ENCODE measurements at places on chromosomes 4 and X.

DNA sequence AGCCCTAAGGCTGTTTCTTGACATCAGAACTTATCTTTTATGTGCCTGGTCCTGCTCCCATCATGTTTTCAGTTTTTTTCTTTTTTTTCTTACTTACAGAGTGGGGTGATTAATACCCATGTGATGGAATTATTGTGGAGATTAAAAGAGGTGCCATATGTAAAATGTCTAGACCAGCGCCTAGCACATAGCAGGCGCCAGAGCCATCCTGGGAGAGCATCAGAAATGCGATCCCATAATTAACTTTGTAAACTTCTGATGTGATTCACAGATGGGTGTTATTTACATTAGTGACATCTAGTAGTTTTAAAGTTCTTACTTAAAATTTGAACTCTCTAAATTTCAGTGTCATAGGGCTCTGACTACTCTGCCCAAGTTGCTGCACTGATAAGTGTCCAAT lies 66.2 kb upstream of the PGRMC2 start:
- DNase-seq = no peak
- H3K27me3 ChIP-seq = no peaks in the 10 kb centered on the region
- H3K36me3 ChIP-seq = peaks cover 6% of the 10 kb centered on the region
- H3K4me1 ChIP-seq = no peaks in the 10 kb centered on the region
- H3K27ac ChIP-seq = no peak overlapping the region

- peaks cover 40% of the 10 kb centered on the region for H3K27me3 ChIP-seq
- H3K4me1 ChIP-seq = peaks cover 48% of the 10 kb centered on the region
- no peak overlapping the region for H3K4me3 ChIP-seq
- H3K27ac ChIP-seq = no peak overlapping the region
- DNase-seq = no peak
- peaks cover 2% of the 10 kb centered on the region for H3K36me3 ChIP-seq
These were observed 216.4 kb upstream of the GYPA start for GRCh38 chr4:144356941-144357381.

DNA sequence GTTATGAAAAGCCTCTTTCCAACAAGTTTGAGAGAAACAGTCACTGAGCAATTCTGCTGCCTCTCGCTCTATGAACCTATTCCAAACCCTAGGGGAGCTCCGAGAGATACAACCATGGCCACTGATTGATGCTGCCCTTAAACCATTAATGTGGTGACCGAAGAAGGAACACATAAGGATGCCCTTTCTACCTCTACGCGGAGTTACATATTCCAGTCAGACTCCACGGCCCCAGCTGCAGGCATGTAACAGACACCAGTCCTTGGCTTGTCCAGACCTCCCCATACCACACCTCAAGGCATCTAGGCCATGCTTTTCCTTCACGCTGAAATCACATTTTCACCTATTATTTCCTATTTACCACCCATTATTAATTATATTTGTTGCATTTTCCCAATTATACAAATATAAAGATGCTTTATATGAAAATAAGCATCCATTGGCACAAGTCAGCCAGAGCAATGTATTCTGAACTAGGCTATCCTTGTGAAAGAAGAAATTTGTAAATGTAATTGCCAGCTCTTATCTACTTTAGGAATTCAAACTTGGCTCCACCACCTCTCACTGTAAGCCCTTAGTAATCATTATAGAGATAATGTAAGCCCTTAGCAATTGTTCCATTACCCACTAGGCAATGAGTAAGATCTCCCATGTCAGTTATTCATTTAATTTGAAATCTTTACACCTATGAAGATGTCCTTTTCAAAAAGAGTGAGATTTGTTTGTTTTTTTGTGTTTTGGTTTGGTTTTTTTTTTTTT lies 338.4 kb downstream of the NR3C2 start:
- no peak for DNase-seq
- no peaks in the 10 kb centered on the region for H3K27me3 ChIP-seq
- H3K4me1 ChIP-seq = peaks cover 2% of the 10 kb centered on the region
- H3K4me3 ChIP-seq = no peak overlapping the region
- peaks cover 23% of the 10 kb centered on the region for H3K36me3 ChIP-seq
- H3K27ac ChIP-seq = no peak overlapping the region

DNA sequence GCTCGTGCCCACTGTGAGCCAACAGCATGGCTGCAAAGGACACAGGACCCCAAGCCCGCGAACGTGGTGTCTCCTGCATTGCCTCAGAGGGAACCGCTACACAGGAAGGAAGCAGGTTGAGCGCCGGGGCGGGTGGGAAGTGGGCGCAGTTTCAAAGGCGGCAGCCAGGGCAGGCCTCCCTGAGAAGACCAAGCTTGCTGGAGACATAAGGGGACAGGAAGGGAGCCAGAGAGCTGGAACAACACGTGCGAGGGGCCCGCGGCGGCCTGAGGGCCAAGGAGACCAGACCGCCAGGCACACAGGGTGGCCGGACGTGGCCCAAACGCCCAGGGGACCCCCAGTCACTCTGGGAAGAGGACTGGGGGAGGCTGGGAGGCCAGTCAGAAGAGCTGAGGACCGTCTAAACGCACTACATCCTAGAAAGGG lies 32.0 kb downstream of the CTBP1 start:
- H3K27me3 ChIP-seq = no peaks in the 10 kb centered on the region
- DNase-seq = peak; percentile 29
- H3K4me1 ChIP-seq = peaks cover 42% of the 10 kb centered on the region

- H3K36me3 ChIP-seq = peaks cover 23% of the 10 kb centered on the region
- H3K4me1 ChIP-seq = peaks cover 54% of the 10 kb centered on the region
- no peak for DNase-seq
- no peaks in the 10 kb centered on the region for H3K27me3 ChIP-seq
- peak overlapping the region; percentile 96 for H3K27ac ChIP-seq
These were observed 63.0 kb upstream of the ENPP6 start for GRCh38 chr4:184280591-184281071.

DNA sequence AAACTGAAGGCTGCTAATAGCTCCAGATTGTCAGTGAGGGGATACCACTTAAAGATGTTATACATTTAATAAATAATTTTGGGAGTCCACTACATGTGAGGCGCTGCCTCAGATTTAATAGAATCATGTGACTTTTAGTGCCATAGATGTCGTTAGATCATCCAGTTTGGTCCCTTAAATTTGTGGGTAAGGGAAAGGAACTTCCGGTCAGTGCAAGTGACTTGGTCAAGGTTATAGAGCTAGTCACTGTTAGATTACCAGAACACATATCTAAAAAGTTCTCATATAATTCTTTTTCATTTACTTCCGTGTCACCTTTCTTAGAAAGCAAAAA lies 529 bp upstream of the UBA6 start:
- H3K4me3 ChIP-seq = peak overlapping the region; percentile 98

DNA sequence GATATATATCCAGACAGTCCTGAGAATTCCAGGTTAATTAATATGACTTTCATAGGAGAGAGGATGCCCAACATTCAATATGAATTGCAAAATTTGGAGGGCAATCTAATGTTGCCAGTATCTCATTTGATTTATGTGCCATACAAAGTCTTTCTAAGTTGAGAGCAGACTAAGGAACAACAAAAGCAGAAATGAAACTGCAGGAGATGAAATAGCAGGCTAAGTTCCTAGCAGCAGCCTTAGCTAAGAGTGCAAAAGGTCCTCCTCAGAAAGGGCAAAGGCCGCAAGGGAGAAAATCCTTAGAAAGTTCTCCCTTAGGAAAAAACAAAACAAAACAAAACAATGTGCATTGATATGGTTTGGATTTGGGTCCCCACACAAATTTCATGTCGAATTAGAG lies 602.9 kb upstream of the HTR2C start:
- no peak overlapping the region for H3K4me3 ChIP-seq
- no peaks in the 10 kb centered on the region for H3K27me3 ChIP-seq
- no peak for DNase-seq
- H3K27ac ChIP-seq = no peak overlapping the region
- peaks cover 10% of the 10 kb centered on the region for H3K4me1 ChIP-seq

- DNase-seq = no peak
- no peaks in the 10 kb centered on the region for H3K27me3 ChIP-seq
- H3K4me3 ChIP-seq = no peak overlapping the region
- H3K4me1 ChIP-seq = no peaks in the 10 kb centered on the region
- H3K36me3 ChIP-seq = peaks cover 47% of the 10 kb centered on the region
These were observed 14.6 kb downstream of the USP11 start for GRCh38 chrX:47247206-47247998.

- no peak overlapping the region for H3K27ac ChIP-seq
- H3K4me3 ChIP-seq = no peak overlapping the region
- H3K36me3 ChIP-seq = no peaks in the 10 kb centered on the region
- no peaks in the 10 kb centered on the region for H3K27me3 ChIP-seq
- no peak for DNase-seq
- no peaks in the 10 kb centered on the region for H3K4me1 ChIP-seq
These were observed 79.4 kb downstream of the FAT1 start for GRCh38 chr4:186644311-186644638.

- H3K4me3 ChIP-seq = no peak overlapping the region
- H3K4me1 ChIP-seq = no peaks in the 10 kb centered on the region
- no peaks in the 10 kb centered on the region for H3K36me3 ChIP-seq
- H3K27me3 ChIP-seq = peaks cover 12% of the 10 kb centered on the region
- H3K27ac ChIP-seq = no peak overlapping the region
These were observed 73.1 kb downstream of the SYTL5 start for GRCh38 chrX:38079463-38079862.

Data from stimulated activated naive B cell treated with anti-CD40 and anti-IgM and Interleukin-4, amounts not matched to agents 10 μg/mL and 1 μg/mL and 100 μg/mL, for 72 hours (primary cell).